Activated CD4-positive, alpha-beta T cell treated with anti-CD3 and anti-CD28 coated beads, Interleukin-2, amount 10 ng/mL, durations not matched to agents 7 days and 5 days (primary cell): ENCODE measurements at places on chromosomes 12 and 14. TPM values are rescaled to one million over a fixed set of nuclear protein-coding genes. Genes with fewer than 3 reads are reported as not detected.

DNA sequence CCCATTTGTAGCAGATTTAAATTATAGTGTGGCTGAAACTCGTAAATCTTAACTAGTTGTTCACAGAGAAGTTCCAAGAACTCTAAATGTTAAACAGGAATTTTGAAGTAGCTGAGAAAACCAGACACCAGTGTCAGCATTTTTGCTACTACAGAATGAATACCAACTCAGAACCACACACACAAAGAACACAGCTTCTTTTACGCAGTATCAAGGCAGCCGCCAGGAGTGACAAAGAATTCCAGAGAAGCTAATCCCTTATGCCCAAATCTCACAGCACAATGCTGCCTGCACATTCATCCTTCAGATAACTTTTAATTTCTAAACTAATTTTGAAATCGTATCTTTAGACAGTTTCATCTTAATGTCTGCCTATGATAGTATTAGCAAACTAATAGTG is 37.4 kb downstream of the SLC6A15 start:
- no peak for DNase-seq
- H3K4me3 ChIP-seq: no peak overlapping the region
- H3K36me3 ChIP-seq: no peaks in the 10 kb centered on the region
- no peaks in the 10 kb centered on the region for H3K4me1 ChIP-seq
- peaks cover 4% of the 10 kb centered on the region for H3K27me3 ChIP-seq
- no peak overlapping the region for H3K27ac ChIP-seq

DNA sequence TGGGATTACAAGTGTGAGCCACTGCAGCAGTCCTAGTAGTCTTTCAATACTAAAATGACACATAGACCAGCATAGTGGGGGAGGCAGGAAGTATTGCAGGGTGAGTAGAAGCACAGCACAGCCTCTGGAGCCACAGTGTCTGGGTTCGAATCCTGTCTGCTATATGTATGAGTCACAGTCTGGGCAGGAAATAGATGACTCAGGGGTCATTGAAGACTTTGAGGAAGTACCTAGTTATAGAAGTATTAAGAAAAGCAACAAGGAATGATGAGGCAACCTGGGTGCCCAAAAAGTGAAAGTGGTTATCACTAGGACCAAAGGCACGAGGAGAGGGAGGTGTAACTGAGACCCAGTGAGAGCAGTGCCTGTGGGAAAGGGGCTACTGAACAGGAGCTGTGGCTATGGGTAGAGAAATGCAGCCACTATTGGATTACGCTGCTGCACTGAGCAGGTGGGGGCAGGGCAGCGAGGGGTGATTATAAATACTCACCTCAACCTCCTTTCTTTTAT is 124.0 kb downstream of the PDE3A start:
- H3K4me1 ChIP-seq: peaks cover 3% of the 10 kb centered on the region
- H3K27me3 ChIP-seq: no peaks in the 10 kb centered on the region
- H3K4me3 ChIP-seq: no peak overlapping the region
- DNase-seq: no peak
- H3K36me3 ChIP-seq: no peaks in the 10 kb centered on the region

DNA sequence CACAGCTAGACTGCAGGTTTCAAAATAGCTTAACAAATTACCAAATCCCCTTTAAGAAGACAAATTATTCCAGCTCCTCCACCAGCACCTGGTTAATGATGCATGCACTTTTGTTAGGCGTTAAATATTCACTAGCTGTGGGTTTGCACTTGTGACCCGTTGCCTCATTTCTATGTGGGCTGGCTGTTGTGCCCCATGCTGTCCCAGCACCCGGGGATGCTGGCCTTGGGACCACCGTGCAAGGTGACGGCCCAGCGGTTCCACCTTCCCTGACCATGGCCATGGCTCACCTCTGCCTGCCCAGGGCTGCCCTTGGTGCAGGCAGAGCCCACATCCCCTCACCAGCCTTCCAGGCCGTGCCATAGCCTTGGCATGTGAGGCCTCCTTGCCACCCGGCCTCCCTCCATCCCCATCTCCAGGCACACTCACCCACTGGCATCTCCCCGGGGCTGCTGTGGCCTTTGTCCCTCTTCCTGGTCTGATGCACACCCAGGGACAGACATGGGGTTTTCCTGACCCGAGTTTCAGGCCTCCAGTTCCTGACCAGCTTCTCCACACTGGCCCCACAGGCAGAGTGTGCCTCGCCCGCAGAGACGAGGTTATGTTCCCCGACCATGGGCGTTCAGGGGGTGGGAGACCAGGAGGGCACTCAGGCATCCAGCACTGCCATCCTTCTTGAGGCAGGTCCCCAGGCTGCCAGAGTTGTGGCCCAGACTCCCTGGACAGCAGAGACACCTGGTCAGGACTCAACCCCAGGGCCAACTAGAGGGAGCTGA is 20.3 kb upstream of the C14orf180 start:
- H3K27me3 ChIP-seq: no peaks in the 10 kb centered on the region
- no peaks in the 10 kb centered on the region for H3K4me1 ChIP-seq
- H3K27ac ChIP-seq: no peak overlapping the region
- H3K36me3 ChIP-seq: no peaks in the 10 kb centered on the region
- DNase-seq: no peak

- peaks cover 16% of the 10 kb centered on the region for H3K4me1 ChIP-seq
- H3K36me3 ChIP-seq: peaks cover 14% of the 10 kb centered on the region
- no peaks in the 10 kb centered on the region for H3K27me3 ChIP-seq
- no peak for DNase-seq
- H3K27ac ChIP-seq: peak overlapping the region; percentile 87
Measured at GRCh38 chr14:80809663-80810062, 131.9 kb downstream of the CEP128 start.

KRT6A gene
- total RNA-seq: not detected
